BE2C (cell line): ENCODE measurements at places on chromosomes 13 and 19.

DNA sequence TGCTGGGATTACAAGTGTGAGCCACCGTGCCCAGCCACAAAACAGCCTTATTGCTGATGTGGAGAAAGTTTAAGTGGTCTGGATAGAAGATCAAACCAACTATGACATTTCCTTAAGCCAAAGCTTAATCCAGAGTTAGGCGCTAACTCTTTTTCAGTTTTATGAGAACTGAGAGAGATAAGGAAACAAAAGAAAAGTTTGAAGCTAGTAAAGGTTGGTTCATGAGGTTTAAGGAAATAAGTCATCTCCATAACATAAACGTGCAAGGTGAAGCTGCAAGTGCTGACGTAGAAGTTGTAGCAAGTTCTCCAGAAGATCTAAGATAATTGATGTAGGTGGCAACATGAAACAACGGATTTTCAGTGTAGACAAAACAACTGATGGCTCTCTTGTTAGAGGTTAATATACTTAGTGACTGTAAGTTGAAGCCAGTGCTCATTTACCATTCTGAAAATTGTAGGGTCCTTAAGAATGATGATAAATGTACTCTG is 41.6 kb downstream of the ZMYM2 start:
- no peak for DNase-seq

- no peak for DNase-seq
These were observed 14.9 kb upstream of the SCN1B start for GRCh38 chr19:35015270-35015953.

DNA sequence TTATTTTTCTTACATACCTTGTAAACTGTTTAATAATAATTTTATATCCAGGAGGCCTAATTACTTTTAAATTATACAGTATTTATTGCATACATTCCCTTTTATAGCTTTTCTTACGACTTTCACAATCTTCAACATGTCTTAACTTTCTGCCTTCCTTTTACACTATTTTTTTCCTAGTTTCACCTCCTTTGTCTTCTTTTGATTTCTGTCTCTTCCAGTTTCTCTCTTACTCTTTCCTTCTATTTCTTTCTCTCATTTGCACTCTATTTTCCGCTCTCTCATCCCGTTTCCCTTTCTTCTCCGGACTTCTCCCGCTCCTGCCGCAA is 11.5 kb downstream of the ZNF552 start:
- no peak for DNase-seq

DNA sequence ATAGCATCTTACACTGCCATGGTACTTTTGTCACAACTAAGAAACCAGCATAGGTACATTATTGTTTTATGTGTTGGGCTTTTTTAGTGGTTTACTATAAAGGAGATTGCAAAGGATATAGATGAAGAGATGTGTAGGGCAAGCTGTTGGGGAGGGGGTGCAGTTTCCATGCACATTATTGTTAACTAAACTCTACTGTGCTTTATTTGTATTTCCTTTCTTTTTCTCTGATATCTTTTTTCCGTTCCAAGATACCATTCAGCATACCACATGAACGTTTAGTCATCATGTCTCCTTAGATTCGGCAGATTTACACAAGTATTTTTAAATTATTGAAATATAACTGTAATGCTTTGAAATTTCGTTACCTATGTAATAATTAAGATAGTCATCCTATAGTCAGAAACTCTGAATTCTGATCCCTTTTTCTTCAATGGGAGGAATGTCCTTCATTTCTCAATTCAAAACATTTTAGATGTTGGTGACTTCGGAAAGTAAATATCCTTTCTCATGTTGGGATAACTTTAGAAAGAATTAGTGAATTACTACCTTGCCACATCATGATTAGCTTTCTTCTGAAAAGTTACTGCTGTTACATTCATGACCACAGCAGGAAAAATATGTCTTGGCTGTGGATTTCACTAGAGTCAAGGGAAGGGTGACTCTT is 82.8 kb downstream of the FRY start:
- no peak for DNase-seq

DNA sequence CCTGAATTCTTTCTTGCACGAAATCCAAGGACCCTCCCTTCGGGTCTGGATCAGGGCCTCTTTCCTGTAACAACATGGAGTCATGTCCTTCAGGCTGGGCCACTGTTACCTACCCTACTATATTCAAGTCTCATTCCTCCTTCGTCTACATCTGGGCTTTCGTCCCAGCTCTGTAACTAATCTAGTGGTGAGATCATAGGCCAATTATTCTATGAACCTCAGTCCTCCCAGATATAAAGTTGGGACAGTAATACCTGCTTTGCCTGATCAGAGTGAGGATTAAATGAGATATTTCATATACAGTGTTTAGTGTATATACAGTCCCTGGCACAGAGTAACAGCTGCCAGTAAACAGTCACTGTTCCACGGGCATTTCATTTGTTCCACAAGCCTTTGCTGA is 48.3 kb upstream of the ATP12A start:
- no peak for DNase-seq

- DNase-seq, result peak; percentile 27
These were observed 258.8 kb downstream of the ZNF536 start for GRCh38 chr19:30631033-30631370.

GRCh38 chr19:2355168-2356035 is 4.7 kb upstream of the TMPRSS9 start:
- no peak for DNase-seq

DNA sequence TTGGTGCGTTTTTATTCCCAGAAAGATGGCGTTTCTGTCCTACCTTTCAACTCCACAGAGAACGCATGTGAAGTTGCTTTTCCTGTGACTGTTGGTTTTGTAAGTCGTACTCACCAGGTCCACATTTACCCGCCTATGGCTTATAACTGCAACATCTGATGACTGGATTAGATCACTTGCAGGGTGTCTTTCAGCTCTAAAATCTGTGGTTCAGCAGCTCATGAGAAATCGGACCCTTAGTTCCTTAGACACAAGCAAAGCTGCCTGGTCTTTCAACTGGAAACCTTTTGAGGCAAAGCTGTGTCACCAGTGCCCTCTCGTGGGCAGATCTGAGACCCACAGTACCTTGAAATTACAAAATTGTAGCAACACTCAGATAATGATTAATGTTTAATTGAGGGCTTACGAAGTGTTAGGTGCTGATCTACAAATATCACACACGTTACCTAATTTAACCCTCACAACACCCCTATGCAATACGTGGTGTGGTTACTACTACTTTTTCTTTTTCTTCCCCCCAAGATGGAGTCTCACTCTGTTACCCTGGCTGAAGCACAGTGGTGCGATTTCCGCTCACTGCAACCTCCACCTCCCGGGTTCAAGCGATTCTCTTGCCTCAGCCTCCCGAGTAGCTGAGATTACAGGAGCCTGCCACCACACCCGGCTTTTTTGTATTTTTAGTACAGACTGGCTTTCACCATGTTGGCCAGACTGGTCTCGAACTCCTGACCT is 65.4 kb downstream of the RUBCNL start:
- peak; percentile 55 for DNase-seq

GRCh38 chr13:73268306-73268705 is 209.5 kb downstream of the KLF5 start:
- DNase-seq, result peak; percentile 47

GRCh38 chr13:110340812-110341444 is 33.8 kb downstream of the COL4A2 start:
- DNase-seq, result no peak

DNA sequence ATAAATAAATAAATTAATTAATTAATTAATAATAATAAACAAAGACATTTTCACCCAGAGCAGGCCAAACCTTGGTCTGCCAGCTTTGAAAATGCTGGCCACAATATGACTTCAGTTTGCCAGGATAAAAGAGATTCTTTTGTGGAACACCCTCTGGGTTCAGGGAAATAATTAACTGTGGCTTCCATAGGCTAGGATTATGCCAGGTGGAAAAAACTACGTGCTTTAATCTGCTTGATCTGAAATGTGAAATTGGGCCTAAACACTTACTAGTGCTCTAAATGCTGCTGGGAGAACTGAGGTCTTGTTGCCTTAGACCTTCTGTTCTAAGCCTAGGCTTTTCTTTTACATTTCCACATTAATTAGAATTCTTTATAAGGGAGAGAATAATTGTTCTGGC is 650.0 kb downstream of the DIAPH3 start:
- DNase-seq, result no peak

- no peak for DNase-seq
These were observed 769.6 kb downstream of the UQCRFS1 start for GRCh38 chr19:28443361-28443760.

- no peak for DNase-seq
These were observed 634.4 kb upstream of the KLF12 start for GRCh38 chr13:74768521-74769085.

DNA sequence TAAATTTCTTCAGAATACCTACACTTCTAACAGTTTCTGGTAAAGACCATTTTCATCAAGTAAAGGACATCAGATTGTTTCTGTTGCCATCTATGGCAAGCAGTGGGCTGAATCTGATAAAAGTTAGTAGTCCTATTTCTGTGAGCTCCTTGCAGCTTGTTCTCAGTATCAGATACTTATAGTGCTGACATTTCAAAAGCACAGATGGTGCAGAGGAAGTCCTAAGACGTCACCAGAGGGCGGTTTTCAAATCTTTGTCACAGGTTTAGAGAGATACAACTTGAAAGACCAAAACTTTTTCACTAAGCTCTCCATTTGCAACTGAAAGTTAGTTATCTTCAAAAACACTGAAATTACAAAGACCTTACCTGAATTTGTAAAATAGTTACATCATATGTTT is 719.8 kb downstream of the SLITRK1 start:
- DNase-seq, result no peak

DNA sequence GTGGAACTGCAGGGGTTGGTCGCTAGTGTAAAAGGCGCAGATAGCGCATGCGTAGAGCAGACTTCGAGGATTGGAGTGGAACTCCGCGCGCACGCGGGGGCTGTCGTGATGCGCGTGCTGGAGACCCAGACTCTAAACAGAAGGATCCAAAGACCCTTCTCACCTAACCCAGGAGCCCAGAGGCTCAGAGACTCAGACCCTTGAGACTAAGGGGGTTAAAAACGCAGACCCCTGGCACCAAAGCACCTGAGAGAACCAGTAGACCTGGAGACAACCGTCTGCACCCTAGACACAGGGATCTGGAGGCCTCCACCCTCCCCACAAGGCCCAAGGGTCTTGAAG is 567 bp upstream of the CTU1 start:
- DNase-seq, result no peak

GRCh38 chr13:75749407-75749806 is 113.3 kb downstream of the LMO7 start:
- DNase-seq, result peak; percentile 7

DNA sequence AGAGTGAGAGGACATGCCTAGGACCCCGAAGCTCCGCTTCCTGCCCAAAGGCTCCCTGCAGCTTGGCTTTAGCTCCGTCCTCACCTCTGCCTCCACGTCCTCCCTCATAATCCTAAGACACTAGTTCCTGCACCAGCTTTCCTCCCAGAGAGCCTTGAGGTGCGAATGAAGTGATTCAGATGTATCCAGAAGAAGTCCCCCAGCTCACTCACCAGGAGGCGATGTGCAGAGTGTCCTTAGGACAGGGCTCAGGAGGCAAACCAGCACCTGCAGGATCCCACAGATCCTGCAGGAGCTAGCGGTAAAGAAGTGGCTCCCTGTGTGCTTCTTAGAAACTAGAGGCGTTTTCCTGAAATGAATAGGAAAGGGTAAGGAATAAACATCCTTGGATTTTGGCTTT is 109.7 kb downstream of the HSPH1 start:
- no peak for DNase-seq

DNA sequence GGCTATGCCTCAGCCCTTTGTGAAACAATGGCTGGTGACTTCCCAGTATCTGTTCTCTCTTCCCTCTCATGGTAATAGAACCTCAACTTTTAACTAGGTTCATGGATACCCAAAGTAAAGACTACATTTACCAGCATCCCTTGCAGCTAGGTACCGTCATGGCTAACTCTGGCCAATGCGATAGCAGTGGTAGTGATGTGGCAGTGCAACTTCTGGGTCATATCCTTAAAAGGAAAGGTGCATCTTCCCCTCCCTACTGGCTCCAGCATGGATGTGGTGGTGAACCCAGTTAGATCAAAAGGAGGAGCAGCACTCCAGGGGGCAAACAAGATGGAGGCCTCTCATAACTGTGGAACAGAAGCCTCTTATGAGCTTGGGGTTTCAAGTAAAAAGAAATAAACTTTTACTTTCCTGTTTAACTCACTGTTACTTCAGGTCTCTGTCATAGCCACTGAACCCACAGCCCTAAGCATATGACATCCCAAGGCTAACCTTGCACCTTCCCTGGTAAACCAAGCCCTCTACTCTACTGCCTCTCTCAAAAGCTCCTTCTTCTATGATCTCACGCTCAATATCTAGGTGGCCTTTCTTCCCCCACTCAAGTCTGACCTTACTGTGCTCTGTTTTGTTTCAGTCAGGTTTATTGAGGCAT is 104.4 kb downstream of the DOCK9 start:
- DNase-seq, result no peak

DNA sequence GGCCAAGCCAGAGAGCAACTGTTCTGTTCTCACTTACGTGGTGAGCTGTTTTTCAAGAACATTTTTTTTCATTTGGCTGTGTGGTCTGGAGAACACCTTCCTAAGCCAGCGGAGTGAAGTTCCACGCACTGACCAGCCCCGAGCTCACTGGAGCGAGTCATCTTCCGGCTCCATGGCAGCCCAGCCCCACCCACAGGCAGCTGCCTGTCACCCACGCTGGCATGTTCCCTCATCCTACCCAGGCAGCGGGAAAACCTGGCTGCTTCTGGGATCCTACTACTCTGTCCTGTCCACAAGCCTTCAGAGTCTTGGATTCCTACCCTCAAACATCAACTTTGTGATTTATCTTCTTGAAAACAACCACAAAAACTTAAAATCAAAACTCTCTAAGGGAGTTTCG is 76.2 kb downstream of the GGACT start:
- DNase-seq, result no peak

DNA sequence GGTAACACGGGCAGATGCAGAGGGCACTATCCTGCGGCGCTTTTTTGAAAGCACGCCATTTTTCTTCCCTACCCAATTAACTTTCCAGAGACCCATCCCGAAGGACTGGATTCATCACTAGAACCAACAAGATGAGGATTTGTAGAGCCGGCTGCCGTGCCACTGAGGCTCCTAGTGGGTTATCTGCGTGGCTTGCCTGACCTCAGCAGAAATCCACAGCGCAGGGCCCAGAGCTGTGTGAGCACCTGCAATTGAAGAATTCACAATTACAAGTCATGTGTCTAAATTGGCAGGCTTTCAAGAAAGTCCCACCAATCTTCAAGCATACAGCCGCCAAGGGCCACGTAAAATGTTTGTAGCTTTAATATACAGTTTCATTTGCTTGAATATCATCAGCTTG is 75.5 kb downstream of the ALOX5AP start:
- no peak for DNase-seq

DNA sequence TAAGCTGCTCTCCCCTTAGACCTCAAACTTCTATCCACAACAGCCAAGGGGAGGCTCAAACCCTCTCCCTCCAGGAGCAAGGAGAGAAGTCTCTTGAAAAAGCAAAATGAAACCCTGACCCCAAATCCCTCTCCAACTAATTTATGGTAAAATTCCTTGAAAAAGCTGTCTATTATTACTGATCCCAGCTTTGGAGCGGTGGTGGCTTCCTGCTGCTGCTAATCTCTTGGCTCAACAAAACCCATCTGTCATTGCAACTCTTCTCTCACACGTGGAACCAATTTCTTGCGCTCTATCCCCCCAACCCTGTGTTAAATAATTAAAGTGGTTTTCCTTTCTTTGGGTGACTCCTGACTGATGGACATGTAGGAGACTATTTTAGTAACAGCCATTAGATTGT is 64.1 kb upstream of the OXGR1 start:
- no peak for DNase-seq

GRCh38 chr19:44603201-44603945 is 10.0 kb upstream of the IGSF23 start:
- no peak for DNase-seq

GRCh38 chr13:41232578-41233480 is 30.5 kb downstream of the MTRF1 start:
- no peak for DNase-seq
